ENCODE measurements at places on chromosomes 16 and 17.
A peak's percentile ranks its signal among the peaks of the same experiment; 100 is the strongest.

- peak; percentile 39 for DNase-seq
Measured at GRCh38 chr17:48012151-48012520, 25.5 kb downstream of the COPZ2 start.

DNA sequence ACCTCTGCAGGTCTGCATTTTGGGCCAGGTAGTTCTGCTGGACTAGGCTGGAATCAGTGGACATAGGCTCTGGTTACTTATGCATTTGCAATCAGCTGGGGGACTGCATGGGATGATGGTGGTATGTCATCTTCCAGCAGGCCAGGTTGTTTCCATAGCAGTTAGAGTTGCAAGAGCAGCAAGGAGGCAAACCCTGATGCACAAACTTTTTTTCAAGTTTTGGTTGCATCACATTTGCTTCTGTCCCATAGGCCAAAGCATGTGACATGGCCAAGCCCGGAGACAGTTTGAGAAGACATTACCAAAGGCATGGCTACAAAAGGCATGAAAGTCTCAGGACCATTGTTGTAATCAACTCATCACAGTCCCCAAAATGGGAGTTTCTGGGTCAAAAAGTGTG lies 58.2 kb downstream of the PRKCB start:
- DNase-seq = no peak

- no peak for DNase-seq
Measured at GRCh38 chr16:10579575-10579964, 828 bp downstream of the EMP2 start.

- no peak for DNase-seq
Measured at GRCh38 chr17:79217473-79218135, 143.0 kb downstream of the ENGASE start.

Data from activated CD4-positive, alpha-beta T cell treated with anti-CD3 and anti-CD28 coated beads, Interleukin-2, amount 50 U/mL, for 24 hours (primary cell).